Gastroesophageal sphincter (tissue), 4 donors: ENCODE measurements at places on chromosomes 5 and 9. TPM values are rescaled to one million over a fixed set of nuclear protein-coding genes. Genes with fewer than 3 reads are reported as not detected.
A peak's percentile ranks its signal among the peaks of the same experiment; 100 is the strongest.

DNA sequence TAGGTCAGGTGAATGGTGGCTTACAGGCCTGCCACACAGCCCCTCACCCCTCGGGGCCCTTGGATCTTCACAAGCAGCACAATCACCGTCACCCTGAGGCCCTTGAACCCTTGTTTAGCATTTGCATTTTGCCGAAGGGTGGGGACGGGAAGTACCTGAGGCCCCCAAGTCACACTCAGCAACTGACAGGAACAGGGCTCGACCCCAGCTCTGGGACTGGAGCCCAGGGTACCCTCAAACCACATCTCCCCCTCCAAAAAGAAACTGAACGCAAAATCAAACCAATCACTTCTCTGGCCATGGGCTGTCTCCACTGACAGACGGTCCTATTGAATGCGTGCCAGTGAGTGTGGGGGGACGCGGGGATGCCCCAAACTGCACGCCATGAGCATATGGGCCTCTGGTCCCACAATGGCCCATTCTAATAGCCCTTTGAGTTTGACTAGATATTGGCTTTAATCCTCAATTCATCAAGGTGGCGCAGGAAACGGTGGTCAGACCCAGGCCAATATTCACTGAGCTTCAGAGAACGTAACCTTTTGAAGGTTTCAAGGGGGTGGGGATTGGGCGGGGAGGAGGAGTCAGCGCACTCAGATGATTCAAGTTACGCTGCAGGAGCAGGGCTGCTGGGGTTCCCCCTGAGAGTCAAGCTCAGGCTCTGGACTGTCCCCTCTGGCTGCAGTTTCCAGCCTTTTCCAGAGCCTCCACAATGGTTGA lies 176.0 kb downstream of the DAB2IP start:
- peaks cover 4% of the 10 kb centered on the region for H3K36me3 ChIP-seq
- no peaks in the 10 kb centered on the region for H3K27me3 ChIP-seq
- no peaks in the 10 kb centered on the region for H3K4me1 ChIP-seq
- no peak overlapping the region for H3K4me3 ChIP-seq
- no peak overlapping the region for H3K27ac ChIP-seq

DNA sequence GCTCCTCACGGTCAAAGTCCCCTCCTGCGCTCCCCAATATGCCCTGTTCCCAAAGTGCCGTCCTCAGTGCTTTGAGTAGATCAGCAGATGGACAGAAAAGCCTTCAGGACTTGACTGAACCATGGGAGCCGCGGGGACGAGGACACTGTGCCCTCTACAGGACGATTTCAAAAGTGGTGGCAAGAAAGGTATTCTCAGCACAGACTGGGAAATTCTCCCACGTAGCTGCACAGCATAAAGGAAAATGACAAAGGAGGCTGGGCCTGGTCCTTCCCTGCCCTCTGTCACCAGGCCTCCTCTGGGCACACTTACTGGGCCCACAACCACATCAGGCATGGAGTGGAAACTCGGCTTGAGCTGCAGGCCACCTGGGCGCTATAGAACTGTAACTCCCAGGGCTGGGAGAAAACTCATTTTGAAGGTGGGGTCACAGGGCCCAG lies 16.7 kb upstream of the MTMR12 start:
- no peak overlapping the region for H3K4me3 ChIP-seq
- no peaks in the 10 kb centered on the region for H3K27me3 ChIP-seq
- H3K4me1 ChIP-seq = peaks cover 19% of the 10 kb centered on the region
- ATAC-seq = peak; percentile 81

GRCh38 chr5:73895471-73895870 lies 269.5 kb downstream of the ARHGEF28 start:
- H3K27me3 ChIP-seq = no peaks in the 10 kb centered on the region
- no peak overlapping the region for H3K4me3 ChIP-seq
- ATAC-seq = peak; percentile 27
- H3K27ac ChIP-seq = no peak overlapping the region
- no peaks in the 10 kb centered on the region for H3K36me3 ChIP-seq
- H3K4me1 ChIP-seq = no peaks in the 10 kb centered on the region

Gene SEMA6A
- 19.8 TPM for total RNA-seq

Gene C5orf52
- total RNA-seq = not detected
